ENCODE measurements at places on chromosomes 5 and 9.

- DNase-seq = no peak
These were observed 255.9 kb downstream of the FAM114A2 start for GRCh38 chr5:153782589-153783361.

- no peak for DNase-seq
These were observed 211.3 kb upstream of the HAPLN1 start for GRCh38 chr5:83931969-83932368.

DNA sequence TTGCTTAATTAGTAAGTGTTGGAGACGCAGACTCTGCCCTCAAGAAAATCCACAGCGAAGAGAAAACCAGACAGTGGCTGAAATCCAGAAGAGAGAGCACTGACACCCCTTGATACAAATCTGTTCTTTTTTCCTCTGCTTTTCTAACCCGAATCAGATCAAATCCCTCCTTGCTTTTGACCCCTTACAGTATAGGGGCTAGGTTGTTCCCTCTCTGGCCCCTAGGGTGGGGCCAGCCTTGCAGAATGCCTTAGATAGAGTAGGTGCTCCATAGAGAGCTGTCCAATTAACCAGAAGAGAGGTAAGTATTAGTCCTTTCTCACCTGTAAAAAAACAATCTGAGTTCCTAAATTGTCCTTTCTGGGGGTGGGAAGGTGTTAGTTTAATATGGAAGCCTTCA lies 10.1 kb downstream of the C1QTNF2 start:
- DNase-seq = no peak

DNA sequence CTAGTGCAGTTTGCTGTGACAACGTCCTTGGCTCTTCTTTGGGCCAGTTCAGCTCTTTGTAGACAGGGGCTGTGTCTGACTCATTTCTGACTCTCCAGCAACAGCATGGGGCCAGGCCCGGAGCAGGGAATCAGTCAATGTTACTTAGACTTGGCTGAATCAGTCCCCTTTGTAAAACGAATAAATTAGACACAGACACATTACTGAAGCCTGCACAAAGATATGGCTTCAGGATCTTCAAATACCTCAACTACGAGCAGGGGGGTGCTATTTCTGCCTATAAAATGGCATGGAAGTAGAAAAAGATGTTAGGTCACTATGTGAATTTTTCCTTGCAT lies 204.7 kb downstream of the TTLL11 start:
- no peak for DNase-seq

DNA sequence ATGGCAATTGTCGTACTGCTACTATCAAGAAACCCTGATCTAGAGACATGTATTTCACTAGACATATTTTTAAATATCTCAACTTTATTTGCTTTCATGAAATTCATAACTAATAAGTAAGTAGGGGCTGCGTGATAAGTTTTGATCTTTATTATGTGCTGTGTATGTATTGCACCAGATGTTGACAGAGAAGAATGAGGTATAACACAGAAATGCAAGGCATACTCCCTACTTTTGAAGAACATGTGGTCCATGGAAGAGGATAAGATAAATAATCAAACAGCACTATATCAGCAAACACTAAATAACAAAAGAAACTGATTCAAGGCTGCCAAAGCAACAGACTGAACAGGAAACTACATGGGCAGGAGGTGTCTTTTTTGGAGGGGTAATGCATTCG lies 60.9 kb downstream of the FREM1 start:
- DNase-seq = no peak

DNA sequence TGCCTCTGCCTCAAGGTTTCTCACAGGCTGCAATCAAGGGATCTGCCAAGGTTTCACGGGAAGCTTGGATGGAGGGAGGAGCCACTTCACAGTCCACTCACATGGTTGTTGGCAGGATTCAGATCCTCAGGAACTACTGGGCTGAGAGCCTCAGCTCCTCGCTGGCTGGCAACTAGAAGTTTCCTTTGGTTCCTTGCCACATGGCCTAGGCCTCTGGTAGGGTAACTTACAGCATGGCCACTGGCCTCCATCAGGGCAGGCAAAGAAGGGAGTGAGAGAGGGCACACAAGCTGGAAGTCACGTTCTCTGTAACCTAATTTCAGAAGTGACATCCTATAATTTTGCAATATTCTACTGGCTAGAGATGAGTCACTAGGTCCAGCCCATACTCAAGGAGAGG lies 32.2 kb downstream of the SPOCK1 start:
- DNase-seq = no peak

GRCh38 chr9:90559075-90560073 lies 83.2 kb downstream of the DIRAS2 start:
- no peak for DNase-seq

GRCh38 chr5:132386644-132387286 lies 17.3 kb downstream of the SLC22A5 start:
- DNase-seq = no peak

GRCh38 chr9:91781116-91781515 lies 168.9 kb downstream of the ROR2 start:
- DNase-seq = no peak

DNA sequence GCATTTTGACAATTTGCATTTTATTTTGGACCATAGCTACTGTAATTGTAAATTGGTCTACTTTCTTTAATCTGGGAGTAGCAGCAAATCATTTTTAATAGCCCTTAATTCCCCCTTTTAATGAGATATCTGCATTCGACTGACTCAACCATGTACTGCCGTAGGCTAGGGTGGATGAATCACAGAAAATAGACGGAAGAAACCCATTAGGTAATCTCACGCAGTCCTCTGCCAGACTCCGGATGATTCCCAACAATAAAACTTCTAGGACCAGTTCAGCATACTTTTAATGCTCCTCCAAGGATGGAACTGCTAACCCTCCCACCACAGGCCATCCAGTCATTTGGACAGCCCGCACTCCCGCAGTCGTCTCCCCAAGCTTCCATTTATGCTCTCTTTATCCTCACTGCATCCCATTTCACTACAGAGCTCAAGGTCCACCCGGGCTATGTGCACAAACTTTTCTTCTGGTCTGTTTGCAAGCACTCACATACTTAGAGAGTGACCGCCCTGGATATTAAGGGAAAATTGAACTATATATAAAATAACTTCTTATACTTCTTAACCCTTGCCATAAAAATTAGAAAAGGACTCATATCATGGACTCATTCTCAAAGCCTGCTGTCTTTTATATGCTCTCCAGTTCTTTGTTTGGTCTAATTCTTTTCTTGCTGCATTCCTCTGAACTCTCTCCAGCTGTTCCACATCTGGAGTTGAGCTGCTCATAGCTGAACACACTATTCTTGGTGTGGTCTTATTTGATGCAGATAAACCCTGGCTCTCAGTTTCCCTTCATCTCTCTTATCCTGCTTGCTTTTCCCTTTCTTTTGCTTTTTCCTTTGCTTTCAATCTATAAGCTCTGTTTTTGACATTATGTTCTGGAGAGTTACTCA lies 326.6 kb downstream of the ARL15 start:
- no peak for DNase-seq

GRCh38 chr9:82363682-82364081 lies 375.1 kb downstream of the SPATA31D1 start:
- no peak for DNase-seq

DNA sequence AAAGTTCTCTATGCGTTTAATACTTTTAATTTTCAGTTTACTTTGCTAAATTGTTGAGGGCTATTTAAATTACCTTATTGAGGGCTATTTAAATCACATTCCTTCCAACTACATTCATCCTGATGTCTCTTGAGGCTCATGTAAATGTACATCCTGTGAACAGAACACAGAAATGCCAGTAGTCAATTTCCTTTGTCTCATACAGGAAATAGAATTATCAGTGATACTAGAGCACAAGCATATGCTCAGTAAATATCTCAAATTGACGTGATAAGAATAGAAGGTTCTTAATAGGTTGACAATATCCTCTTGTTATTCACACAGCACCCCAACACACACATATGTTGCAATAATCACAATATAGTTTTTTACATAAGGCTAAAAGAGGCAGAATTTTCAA lies 449.0 kb downstream of the CYLC2 start:
- no peak for DNase-seq

DNA sequence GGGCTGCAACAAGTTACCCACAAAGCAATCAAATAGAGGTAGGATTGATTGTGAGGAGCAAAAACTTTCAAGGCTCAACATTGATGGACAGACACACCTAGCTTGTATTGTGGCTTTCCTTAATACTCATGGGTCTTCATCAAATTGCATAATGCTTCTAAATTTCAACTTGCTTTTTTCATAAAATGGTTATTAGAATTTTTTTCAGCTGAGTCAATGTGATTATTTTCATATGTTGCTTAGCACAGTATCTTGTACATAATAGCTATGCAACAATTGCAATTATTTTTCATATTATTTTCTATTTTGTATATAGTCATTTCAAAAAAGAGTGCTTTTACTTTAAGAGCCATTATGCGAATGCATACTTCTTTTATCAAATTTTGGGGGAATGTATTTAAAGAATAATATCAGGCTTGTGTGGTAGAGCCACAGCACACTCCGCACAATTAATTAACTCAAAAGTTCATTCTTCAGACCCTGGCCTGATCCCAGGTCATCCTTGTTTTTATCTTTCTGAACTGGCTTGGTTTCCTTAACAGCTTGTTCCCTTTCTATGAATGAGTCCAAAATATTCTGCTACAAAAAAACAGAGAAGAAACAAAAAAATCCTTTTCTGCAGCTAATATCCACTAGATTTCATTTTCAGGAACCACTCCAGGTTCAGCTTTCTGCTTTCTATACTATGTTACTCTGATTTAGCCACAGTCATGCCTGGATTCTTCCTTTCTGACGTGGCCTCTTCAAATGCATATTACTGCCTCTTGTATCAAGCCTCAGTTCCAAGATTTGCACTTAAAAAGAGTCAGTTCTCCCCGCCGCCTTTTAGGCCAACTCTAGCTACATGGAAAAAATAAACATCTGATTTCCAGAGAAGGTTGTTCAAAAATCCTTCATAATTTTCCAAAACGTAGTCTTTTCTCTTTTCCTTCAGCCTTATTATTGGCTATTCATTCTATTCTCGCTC lies 45.3 kb upstream of the CDH9 start:
- DNase-seq = no peak

GRCh38 chr5:58490402-58491050 lies 709 bp upstream of the GAPT start:
- no peak for DNase-seq

DNA sequence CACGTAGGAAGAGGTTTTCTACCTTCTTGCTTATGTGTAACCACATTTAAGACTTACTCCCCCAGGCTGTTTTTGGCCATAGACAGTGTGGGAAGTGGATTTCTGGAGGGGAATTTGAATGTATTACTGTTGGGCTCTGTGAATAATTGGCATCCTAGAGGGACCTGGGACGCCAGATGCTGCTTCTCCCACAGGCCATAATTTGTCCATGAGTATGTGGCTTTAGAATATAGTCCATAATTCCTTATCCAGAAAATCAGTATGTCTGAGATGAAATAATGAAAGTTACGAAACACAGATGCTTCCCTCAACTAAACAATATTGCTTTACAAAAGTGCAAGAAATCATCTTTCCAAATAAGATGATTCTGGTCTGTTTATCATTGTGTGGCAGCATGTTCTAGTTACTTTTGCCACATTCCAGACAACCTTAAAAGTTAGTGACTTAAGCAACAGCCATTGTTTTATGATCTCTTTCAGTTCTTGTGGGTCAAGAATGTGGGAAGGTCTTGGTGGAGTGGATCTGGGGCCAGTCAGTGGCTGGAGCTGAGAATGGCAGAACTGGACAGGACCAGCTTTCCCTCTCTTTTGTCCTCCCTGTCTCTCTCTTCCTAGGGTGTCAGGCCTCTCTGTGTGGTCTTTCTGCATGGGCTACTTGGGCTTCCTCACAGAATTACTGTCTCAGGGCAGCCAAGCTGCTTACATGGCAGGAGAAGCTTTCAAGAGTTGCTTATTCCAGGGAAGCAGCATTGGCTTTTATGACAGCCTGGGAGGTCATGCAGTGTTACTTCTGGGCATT lies 79.4 kb downstream of the FBXL7 start:
- no peak for DNase-seq

- no peak for DNase-seq
These were observed 9.9 kb upstream of the GRHPR start for GRCh38 chr9:37412431-37413151.

DNA sequence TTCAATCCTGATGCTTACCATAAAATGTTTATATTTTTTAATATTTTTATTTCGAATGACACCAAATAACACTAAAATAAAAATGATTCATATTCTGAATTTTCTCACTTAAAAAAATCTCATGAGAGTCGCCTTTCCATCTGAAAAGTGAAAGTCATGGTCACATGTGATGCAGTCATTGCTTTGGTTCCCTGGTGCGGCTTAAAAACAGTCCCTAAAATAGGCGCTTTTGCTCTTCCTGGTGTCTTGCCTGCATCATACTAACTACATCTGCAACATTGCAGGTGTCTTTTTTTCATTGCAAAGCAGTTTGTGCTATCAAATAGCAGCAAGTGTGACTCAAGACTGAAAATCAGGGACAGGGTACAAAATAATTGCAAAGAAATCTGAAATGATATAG lies 185.2 kb upstream of the NREP start:
- no peak for DNase-seq

- DNase-seq = no peak
These were observed 180.1 kb downstream of the SYK start for GRCh38 chr9:90981726-90982125.

DNA sequence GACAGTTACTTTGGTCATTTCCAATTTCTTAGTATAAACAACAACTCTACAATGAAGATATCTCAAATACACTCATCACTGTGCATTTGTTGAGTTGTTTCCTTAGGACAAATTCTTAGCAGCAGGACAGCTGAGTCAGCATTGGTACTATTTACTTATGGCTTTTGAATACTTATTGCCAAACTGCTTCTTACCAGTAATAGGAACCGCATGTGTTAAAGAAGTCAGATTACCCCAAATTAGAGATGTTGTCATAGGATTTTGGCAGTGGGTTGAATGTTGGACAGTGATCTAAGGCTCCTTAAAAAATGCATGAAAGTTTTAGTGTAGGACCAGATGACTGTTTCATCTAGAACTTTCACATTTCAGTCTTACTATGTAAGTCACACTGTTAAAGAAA lies 280.1 kb upstream of the DMRT1 start:
- DNase-seq = no peak

DNA sequence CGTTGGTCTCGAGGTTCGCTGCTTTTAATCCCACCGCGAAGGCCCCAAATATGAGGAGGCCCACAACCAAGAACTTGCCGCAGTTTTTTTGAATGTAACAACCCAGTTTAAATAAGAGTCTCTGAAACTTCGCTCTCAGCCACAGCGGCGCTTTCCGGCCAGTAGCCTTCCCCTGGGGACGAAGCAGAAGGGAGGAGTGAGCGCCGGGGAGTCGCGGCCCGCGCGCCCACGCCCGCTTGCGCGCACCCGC lies 10.4 kb downstream of the PTCH1 start:
- no peak for DNase-seq
